Hematopoietic multipotent progenitor cell treated with erythropoietin and hydrocortisone succinate and interleukin-3 and kit ligand, for 6 days (in vitro differentiated cells): ENCODE measurements at places on chromosomes 5 and 9.

- no peak for DNase-seq
Measured at GRCh38 chr5:93586736-93587596, 3.9 kb downstream of the NR2F1 start.

- DNase-seq, result no peak
Measured at GRCh38 chr9:114299286-114300152, 23.4 kb upstream of the ORM1 start.

- DNase-seq, result no peak
Measured at GRCh38 chr5:10478436-10478835, 36.8 kb downstream of the ROPN1L start.

DNA sequence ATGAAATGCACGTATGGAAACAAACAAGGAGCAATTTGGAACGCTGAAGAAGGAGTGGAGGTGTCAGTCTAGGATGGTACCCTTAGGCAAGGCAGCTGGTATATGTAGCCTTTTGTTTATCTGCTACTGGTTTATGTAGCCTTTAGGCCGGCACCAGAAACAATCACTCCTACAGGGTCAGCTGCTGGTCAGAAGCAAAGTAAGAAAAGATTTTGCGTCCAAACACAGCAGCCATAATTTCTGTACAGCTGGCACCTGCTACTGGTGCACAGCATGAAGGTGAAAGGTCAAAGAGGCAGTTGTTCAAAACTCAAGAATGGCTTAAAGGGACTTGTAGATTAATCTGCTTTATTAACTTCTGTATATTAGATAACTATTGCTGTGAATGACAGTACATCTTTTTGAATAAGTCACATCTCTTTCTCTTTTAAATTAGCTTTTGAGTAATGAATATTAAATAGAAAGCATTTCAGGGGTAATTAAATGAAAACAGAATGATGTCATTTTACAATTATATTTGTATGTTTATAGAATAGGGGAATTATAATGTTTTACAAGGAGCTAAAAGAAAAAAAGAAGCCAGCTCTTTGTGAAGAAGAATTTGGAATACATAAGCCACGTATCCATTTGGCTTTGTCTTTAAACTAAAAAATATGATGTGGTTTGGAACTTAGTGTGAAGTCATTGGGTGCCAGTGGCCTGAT is 33.1 kb upstream of the TLX3 start:
- no peak for DNase-seq

- no peak for DNase-seq
Measured at GRCh38 chr9:121529237-121529987, 29.8 kb upstream of the GGTA1 start.

- no peak for DNase-seq
Measured at GRCh38 chr9:113858282-113858681, 17.8 kb upstream of the ZNF618 start.

DNA sequence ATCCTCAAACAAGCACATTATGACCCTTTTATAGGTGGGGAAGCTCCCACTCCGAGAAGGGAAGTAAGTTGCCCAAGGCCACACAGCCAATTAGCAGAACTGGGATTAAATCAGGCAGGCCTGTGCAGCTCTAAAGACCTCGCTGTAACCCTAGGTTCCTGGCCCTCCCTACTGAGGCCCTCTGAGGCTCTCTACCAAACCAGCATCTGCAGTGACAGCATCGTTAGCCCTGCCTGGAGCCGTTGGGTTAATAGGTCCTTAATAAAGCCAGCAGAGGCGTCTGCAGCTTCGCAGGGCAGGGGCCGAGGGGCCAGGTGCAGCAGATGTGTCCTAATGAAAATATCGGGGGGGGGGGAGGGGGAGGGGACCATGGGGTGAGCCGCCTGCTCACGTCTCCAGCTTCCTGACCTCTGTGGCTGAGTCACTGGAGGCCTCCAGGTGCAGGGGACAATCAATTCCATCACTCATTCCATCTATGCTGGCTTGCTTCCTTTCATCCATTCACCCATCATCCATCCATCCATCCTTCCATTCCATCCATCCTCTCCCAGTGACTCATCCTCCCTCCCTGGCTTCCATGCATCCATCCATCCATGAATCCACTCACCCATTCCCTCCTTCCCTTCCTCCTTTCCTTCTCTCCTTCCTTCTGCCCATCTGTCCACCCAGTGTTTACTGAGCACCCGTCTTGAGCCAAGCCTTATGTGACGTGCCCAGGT is 203.9 kb downstream of the C9orf50 start:
- DNase-seq, result no peak
